ENCODE measurements at places on chromosomes 3 and 15.

- no peak for DNase-seq
These were observed 5.1 kb downstream of the NECTIN3 start for GRCh38 chr3:111076732-111077131.

DNA sequence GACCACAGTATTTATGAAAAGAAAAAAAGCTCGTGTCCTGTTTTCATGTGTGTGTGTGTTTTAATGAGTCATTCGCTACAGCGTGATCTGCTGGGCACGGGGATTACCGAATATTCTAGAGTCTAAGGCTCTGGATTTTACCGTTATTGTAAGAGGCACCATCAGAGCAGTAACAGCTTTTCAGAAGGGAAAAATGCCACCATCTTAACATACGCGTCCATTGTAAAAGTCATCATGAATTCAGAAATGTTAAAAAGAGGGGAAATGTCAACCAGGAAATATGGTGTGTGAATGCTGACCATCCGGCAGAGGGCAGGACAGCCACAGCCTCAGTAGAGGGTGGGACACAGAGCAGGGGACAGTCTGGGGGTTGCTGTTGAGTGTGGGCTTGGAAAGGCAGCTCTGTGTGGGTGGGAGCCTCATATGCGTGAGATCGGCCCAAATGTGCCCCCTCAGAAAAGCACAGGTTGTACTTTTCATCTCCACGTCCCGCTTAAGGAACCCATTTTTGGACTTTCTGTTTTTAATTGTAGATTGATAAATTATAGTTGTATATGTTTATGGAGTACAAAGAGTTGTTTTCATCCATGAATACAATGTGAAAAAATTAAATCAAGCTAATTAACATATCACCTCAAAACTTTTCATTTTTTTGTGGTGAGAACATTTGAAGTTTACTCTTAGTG lies 69.6 kb downstream of the ASB7 start:
- DNase-seq: no peak

DNA sequence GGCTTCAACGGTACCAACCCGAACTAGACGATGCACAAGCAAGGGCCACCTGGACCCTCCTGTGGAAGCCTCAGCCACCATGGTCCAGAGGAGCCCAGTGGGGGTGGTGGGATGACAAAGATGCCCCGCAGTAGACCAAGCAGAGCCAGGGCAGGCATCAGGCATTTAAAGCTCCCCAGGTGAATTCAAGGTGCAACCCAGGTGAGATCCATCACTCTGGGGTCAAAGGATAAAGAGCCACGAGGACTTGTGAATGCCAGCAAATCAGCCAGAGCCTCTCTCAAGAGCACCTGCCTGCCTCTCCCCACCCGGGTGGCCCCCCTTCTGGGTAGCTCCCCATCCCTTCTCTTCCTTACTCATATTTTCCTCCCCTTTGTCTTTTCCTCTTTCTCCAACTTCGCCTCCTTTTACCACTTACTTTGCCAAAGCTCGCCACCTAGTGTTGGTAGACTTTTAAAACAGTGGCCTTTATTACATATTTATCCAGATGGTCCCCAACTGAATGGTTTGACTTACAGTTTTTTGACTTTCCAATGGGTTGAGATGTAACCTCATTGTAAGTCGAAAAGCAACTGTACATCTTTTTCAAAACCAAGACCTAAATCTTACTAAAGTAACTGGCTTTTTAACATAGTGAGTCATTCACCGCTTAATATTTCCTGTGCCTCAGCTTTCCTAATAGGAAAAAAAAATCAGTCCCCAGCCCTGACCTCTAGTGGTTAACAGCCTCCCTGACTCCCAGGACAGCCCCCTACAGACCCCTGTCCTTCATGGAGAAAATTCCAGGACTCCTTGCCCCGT lies 18.8 kb downstream of the PLA2G4F start:
- no peak for DNase-seq

- no peak for DNase-seq
These were observed 15.7 kb upstream of the RTP1 start for GRCh38 chr3:187181454-187182170.

- no peak for DNase-seq
These were observed 147.2 kb downstream of the FOXP1 start for GRCh38 chr3:71436337-71436736.

GRCh38 chr3:111277226-111277625 lies 205.6 kb downstream of the NECTIN3 start:
- DNase-seq: no peak

All from activated T-cell treated with anti-CD3 and anti-CD28 coated beads for 48 hours (primary cell).